ENCODE measurements at places on chromosomes 16 and 17.
A peak's percentile ranks its signal among the peaks of the same experiment; 100 is the strongest.

DNA sequence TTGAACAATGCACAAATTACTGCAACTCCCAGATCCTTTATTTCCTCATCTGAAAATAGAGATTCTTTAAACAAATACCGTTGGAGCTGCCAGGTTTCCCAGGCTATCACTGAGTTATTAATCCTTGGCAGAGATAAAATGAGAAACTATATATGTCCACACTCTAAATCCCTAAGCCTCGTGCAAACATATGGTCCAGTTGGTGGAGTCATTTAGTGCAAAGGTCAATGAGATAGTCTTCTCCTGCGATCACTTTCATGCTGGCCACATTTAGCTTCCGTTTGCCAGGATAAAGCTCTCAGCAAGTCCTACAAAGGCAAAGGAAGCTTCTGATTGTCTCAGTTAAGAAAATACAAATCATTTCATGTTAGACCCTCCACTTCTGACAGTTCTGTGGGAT is 11.0 kb downstream of the GRIN2A start:
- no peak for DNase-seq

DNA sequence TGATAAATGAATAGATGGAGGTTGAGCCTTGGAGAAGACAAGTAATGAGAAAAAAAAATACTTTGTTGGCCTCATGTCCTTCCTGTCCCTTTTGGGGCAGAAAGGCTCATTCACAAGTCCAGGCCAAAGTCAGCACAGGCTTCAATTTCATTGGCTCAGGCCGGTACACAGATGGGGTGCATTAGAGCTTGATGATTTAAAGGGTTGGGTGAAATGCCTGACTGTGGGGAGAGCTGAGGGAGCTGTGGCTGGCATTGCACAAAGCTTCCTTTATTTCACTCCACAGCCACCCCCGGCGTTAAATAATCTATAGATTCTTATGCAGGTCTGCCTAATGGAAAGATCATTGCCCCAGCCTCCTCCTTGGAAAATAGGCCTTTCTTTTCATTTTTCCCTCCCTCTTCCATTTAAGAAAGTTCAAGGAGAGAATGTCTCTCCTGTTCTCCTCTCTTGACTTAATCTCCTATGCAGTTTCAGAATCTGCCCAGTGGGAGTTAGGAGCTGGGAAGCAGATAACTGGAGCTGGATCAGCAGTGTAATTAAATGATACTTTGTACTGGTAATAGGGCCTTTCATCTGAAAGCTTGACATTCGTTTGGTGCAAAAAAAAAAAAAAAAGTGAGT is 24.4 kb downstream of the YPEL2 start:
- DNase-seq = no peak

GRCh38 chr16:50555952-50556673 is 7.9 kb downstream of the NKD1 start:
- DNase-seq = no peak

GRCh38 chr16:78727536-78727935 is 628.1 kb downstream of the WWOX start:
- DNase-seq = no peak

- no peak for DNase-seq
Observed at GRCh38 chr16:64731891-64732290, 390.0 kb downstream of the CDH11 start.

GRCh38 chr16:30710971-30711370 is 12.0 kb downstream of the SRCAP start:
- DNase-seq = no peak

GRCh38 chr16:66856801-66857200 is 12.6 kb downstream of the CA7 start:
- no peak for DNase-seq

- no peak for DNase-seq
Observed at GRCh38 chr16:2881783-2882649, 999 bp upstream of the FLYWCH2 start.

GRCh38 chr16:47817048-47817447 is 338.7 kb downstream of the ABCC12 start:
- no peak for DNase-seq

DNA sequence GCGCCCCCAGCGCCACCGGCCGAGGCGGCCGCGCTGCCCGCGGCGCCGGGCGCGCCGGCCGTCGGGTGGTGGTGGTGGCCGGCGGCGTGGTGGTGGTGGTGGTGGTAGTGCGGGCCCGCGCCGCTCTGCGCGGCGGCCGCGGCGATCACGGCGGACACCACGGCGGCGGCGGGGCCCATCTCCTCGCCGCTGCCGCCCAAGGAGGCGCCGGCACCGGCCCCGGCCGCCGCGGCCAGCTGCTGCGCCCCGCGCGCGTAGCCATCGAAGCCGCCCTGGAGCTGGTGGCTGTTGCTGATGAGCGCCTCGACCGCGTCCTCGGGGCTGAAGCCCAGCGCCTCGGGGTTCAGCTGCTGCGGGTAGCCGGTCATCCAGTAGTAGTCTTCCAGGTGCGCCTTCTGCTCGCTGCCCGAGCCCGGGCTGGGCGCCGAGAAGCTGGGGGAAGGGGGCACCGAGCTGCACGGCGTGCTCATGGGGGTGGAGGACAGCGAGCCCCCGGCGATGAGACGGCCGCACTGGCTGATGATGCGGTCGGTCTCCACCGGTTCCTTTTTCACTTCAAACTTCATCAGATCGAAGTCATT is 1.2 kb downstream of the MAF start:
- DNase-seq = no peak

DNA sequence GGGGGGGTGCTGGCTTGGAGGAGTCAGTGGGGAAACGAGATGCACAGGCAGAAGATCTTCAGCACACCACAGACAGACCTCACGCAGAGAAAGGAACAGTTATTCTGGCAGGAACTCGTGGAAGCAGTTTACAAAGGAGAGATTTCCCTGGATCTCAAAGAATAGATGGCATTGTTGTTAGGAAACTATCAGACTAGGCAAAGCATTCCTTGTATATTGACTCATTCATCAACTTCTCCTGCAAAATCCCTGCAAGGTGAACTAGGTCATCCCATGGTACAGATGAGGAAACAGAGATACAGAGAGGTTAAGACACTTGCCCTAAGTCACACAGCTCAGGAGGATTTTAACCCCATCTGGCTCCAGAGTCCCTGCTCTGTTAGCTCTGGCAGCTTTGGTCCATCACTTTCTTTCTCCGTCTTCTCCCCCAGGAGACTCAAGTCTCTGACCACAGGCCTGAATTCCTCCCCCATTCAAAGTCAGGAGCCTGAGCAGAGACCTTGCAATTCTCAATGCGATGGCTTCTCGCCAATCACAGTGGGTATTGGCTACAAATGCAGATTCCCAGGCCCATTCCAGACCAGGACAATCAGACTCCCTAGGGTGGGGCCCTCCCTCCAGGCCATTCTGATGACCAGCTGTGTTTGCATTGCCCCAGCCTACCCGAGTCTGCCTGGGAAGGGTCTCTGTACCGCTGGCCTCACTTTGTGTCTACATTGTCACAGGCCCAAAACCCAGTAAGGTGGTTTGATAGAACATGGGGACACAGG is 56.4 kb downstream of the LITAF start:
- DNase-seq = no peak

DNA sequence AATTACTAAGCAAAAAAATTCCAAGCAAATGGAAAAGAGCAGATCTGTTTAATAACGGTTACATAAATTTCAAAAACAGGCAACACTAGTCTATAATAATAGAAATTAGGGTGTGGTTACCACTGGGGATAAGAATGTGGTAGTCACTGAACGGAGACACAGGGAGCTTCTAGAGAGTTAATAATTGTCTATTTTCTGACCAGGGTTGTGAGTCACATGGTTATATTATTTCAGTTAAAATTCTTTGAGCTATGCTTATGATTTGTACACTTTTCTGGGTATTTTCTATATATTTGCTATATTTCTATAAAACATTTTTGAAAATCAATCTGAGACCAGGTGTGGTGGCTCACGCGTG is 433.9 kb upstream of the MAF start:
- no peak for DNase-seq

DNA sequence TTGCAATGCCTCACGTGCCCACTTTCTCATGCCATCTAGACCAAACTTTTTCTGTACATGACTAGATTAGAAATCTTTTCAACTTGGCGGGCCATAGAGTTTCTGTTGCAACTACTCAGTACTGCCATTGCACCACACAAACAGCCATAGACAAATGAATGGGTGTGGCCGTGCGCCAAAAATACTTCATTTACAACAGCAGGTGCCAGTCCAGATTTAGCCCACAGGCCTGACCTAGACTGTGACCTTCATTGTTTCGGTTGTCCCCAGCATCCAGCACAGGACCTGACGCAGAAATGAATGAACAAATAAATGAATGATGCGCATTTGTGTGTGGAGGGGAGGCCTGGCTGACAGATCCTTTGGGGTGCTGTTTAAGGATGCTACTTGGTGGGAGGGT is 14.3 kb upstream of the PDK2 start:
- DNase-seq = no peak

DNA sequence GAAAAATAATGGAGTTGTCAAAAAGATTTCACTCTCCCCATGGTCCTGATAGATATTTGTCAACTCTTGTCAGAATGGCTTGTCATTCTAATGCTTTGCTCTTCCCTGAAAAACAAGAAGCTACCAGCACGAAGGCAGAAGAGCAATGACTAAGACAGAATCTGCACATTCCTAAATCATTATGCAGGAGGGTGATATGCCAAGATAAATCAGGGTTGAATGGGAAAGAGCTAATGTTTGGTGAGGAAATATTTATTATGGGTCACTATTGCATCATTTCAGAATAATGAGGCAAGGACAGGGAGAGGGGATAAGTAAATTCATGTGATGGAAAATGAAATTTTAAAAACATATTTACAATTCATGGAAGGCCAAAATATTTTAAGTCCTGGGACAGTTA is 297.5 kb upstream of the XYLT1 start:
- DNase-seq = no peak

GRCh38 chr17:80561541-80562114 is 17.0 kb downstream of the RPTOR start:
- no peak for DNase-seq

DNA sequence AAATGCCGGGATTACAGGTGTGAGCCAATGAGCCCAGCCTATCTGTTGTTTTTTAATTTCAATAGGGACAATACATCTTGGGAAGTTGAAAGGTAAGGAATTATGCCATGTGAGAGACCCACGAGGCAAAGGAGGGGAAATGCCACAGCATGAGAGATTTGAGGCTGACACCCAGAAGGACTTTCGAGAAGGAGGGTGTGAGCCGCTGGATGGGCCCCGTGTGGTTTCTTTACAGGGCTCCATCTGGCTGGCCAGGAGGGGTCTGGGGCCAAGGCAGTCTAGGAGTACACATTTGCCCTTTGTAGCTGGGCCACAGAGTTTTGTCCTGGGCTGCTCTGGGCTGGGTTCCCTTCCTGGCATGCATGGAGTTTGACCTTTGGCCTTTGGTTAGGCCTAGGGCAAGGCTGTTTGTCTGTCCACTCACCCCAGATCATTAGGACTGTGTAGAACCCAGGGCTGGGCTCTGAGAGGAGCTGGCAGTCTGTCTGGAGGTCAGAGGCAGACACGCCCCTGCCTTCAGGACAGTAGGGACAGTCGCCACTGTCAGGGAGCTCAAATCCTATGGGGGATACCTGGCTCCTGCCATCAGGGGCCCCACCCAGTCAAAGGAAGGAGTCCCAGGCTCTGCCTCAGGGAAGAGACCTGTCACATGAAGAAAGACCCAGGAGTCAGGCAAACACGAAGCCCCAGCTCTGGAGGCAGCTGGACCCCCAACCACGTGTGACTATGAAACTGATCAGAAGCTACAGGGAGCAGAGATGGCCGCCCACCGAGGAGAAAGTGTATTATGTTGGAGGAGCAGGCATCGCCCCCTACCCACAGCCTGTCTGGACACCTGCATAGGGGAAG is 24.2 kb upstream of the NXPH3 start:
- no peak for DNase-seq

- DNase-seq = peak; percentile 12
Observed at GRCh38 chr16:12349936-12350850, 373.7 kb downstream of the SNX29 start.

- peak; percentile 27 for DNase-seq
Observed at GRCh38 chr16:48367441-48368049, 17.7 kb downstream of the SIAH1 start.

DNA sequence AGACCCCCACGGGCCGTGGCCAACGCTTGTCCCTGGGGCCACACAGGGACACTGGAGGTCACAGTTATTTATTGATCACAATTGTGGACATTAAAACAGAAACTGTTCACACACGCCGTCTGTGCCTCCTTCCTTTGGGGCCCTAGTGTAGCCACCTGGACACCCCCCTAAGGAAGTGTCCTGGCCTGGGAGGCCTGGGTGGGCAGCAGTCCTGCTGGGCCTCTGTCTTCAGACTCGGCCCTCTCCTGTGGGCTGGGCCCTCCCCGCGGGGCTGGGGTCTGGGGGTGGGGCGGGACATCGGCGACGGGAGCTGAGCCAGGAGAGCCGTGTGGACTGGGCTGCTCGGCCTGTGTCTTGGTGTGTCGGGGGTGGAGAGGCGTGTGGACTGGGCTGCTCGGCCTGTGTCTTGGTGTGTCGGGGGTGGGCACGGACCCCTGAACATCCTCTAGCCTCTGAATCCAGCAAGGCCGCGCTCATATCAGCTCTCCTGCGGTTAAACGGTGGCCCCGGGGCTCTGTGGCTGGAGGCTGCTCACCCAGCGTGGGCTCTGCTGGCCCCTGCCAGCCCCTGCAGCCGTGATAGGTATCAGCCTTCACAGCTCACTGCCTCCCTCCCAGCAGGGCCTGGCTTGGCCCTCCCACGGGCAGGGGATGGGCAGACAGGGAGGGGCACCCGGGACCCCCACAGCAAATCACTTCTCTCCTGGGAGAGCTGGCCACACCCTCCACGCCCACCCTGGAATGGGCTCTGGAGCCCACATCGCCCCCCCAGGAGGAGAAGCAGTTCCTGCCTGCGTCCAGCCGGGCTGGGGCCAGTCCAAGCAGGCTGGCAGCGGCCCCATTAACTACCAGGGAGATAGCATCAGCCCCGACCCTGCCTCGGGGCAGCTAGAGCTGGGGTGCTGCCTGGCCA is 1.1 kb upstream of the NHLRC4 start:
- no peak for DNase-seq

DNA sequence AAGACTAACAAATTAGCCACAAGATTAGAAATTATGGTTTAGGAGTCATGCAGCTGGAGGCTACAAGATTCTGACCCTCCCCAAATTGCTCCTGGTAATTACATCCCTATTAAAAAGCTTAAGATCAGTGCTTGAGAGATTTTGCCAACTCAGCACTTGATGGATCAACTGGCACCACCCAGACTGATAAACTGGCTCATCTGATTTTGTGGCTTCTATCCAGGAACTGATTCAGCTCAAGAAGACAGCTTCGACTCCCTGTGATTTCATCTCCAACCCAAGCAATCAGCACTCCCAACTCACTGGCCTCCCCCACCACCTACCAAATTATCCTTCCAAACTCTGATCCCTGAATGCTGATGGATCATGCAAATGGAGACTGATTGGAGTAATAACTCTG is 94.8 kb downstream of the TNFRSF13B start:
- DNase-seq = no peak
